ENCODE measurements at places on chromosomes 7 and 10.

DNA sequence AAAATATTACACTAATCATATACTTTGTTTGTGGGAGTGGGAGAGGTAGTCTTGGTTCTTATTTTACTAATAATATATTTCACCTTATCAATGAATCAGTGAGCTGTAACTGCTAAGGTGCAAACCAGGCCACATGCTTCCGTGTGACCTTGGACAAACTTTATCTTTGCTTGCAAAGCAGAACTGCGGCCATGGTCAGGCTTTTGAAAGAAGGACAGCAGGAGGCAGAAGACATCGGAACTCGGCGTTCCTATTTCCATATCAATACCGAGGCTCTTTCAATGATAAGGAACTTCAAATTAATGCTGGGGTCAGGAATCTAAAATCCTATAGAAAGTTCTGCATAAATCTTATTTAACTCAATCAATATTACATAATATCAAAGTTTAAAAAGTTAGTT is 491.9 kb upstream of the PFKP start:
- DNase-seq = no peak

DNA sequence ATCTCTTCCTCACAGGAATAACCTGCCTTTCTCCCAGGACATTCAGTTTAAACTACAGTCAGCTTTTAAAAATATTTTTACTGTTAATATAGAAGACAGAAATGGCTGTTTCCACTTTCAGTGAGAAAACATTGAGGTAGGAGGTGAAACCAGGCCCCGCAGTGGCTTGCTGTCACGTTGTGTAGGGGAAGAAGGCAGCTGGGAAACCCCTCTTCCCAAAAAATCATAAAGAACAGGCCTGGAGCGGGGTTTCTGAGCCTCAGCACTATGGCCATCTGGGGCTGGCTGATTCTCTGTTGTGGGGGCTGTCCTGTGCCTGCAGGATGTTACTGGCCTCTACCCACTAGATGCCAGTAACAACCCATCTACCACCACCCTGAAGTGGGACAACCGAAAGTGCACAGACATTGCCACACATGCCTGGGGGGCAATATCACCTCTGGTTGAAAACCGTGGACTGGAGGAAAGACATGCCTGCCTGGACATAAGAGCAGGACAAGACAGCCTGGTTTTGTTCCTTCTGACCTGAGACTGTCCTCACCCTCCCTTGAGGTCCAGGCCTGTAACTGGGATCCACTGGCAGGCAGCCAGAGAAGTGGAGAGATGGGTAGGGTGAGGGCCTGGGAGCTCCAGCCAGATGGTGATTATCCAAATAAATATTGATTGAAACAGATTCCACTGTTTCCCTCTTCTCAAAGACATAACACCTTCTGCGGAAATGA is 43.9 kb downstream of the KCNH2 start:
- DNase-seq = no peak

DNA sequence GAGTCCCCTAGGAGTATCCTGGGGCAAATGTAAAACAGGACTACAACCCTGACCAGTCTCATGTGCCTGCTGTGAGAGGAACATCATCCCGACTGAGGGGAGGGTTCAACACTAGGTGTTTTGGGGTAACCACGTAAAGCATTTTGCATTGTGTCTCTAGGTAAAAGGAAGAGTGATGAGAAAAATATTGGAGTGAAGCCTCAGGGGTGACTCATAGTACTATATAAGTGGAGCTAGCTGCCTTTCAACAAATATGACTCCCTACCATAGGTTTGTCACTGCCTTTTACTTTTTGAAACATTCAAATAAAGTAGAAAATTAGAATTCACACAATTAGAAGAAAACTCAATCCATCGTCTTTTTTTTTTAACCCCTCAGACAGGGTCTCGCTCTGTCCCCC is 2.6 kb upstream of the CAMK2G start:
- no peak for DNase-seq

DNA sequence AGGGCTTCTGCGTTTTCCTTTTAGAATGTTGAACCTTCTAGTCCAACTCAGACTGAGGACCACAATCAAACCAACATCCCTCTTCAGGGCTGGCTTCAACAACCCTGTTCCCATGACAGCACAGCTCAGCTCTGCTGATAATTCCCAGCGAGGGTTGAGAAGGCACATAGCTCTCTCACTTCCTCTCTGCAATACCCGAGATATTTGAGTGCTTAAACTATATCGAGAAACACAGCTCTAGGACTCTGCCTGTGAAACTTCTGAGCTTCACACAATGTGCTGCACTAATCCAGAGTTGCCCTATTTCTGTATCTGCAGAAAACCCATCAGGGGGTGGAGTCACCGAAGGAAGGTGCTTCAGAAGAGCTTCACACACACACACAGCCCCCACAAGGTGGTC is 1.6 kb upstream of the ADARB2 start:
- no peak for DNase-seq

DNA sequence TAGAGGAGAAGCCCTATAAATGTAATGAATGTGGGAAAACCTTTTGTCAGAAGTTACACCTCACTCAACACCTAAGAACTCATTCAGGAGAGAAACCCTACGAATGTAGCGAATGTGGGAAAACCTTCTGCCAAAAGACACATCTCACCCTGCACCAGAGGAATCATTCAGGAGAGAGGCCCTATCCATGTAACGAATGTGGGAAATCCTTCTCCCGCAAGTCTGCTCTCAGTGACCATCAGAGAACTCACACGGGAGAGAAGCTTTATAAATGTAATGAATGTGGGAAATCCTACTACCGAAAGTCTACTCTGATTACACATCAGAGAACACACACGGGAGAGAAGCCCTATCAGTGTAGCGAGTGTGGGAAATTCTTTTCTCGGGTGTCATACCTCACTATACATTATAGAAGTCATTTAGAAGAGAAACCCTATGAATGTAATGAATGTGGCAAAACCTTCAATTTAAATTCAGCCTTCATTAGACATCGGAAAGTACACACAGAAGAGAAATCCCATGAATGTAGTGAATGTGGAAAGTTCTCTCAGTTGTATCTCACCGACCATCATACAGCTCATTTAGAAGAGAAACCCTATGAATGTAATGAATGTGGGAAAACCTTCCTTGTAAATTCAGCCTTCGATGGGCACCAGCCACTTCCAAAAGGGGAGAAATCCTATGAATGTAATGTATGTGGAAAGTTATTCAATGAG is 18.9 kb downstream of the RBAK start:
- DNase-seq = no peak

GRCh38 chr10:4545062-4545461 is 280.9 kb upstream of the AKR1E2 start:
- DNase-seq = no peak

- DNase-seq = no peak
These were observed 206.0 kb downstream of the CELF2 start for GRCh38 chr10:11223507-11224140.

DNA sequence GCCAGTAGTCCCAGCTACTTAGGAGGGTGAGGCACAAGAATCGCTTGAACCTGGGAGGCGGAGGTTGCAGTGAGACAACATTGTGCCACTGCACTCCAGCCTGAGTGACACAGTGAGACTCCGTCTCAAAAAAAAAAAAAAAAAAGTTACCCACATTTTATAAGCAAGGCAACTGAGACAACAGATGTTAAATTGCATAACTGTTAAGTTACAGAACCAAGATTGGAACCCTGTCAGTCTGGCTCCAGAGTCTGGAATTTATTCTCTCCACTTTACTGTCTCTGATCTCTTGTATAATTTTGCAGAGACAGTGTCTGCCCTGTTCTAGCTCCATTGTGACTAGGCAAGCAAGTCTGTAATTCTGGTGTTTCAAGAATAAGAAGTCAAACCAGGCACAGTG is 6.2 kb upstream of the ITGB1 start:
- no peak for DNase-seq

- DNase-seq = no peak
These were observed 348.5 kb upstream of the PRKCQ start for GRCh38 chr10:6928586-6928985.

- no peak for DNase-seq
These were observed 344.1 kb upstream of the HPS1 start for GRCh38 chr10:98790817-98791216.

Data from amygdala (tissue), 56 donors.